ENCODE measurements at places on chromosomes 11 and 22.

DNA sequence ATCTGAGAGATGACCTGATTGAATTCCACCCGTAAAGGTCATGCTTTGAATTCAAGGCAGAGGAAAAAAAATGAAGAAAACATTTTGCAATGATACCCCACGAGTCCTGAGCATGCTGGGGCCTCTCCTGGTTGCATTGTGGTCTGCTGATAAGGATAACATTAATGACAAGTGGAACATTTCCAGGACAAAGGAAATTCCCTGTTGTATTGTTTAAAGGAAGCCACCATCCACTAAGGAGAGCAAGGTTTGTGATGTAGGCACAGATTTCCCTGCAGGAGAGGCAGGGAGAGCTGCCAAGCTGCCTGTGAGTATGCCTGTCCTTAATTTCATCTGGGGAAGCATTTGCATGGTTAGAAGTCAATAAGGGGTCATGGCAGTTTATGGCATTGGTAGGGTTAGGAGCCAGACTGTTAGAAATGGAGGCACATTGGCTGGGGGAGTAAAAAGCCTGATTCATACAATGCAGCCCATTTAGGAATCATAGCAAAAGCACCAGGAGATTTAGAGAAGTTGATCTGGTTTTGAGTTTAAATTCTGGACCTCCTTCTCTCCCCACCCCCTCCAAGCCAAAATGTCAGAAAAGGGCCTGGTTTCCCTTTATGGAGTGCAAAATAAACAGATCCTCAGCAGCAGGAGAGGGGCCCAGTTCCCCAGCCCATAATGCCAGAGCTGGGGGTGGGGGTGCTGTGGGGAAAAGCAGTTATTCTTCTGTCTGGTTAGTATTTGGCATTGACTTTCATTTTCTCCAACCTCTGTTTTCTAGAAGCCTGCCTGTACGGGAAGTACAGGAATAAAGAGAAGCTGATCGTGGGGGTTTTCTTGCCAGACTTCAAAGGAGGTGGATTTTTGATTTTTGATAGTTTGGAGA lies 22.1 kb downstream of the FLI1 start:
- DNase-seq, result no peak

DNA sequence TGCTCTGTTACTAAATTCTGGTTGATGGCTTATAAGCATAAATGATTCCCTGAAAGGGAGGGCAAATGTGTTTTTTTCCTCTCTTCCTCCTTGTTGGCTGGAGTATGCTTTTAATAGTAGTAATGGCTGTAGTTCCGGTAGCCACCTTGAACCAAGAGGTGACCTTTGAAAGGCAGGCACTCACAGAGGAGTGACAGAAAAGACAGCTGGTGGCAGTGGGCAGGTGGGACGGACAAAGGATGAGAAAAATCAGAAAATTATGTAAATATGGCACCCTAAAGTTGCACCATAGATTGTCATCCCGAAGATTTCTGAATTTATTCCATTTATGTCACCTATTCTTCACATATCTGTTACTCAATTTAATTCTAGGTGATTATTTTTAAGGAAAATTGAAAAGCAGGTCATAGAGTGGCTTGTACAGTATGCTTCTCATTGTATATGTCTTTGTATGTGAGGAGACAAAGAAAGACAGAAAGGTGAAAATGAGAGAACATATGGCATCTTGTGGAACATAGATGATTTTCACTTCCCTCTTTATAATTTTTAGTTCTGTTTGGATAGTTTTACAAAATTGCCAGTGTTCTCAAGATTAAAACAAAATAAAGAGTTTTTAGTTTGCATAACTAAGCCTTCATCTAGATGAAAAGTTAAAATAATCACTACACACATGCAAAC lies 17.0 kb downstream of the CASP12 start:
- no peak for DNase-seq

DNA sequence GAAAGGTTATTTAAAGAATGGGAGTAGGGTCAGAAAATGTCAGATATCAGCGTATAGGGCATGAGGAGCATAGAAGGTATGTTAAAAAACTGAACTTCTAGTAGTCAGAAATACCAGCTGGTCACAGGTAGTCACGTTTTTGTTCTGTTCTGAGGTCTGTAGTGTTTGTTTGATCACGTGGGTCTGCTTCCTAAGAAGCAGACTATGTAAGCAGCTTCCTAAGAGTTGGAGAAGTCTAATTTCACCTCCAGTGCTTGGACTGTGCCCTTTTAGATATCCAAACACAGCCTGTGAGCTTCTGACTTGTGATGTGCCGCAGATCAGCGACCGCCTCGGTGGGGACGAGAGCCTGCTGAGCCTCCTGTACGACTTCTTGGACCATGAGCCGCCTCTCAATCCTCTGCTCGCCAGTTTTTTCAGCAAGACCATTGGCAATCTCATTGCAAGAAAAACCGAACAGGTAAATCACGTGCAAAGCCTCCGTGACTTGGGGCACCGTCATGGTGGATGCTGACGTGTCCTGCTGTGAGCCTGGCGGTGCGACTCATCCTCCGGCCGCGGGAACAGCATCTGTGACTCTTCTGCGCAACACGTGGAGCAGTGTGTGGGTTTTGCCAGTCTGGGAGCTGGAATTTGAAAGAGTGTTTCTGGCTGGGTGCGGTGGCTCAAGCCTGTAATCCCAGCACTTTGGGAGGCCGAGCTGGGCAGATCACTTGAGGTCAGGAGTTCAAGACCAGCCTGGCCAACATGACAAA lies 63.5 kb downstream of the PPP6R2 start:
- no peak for DNase-seq

DNA sequence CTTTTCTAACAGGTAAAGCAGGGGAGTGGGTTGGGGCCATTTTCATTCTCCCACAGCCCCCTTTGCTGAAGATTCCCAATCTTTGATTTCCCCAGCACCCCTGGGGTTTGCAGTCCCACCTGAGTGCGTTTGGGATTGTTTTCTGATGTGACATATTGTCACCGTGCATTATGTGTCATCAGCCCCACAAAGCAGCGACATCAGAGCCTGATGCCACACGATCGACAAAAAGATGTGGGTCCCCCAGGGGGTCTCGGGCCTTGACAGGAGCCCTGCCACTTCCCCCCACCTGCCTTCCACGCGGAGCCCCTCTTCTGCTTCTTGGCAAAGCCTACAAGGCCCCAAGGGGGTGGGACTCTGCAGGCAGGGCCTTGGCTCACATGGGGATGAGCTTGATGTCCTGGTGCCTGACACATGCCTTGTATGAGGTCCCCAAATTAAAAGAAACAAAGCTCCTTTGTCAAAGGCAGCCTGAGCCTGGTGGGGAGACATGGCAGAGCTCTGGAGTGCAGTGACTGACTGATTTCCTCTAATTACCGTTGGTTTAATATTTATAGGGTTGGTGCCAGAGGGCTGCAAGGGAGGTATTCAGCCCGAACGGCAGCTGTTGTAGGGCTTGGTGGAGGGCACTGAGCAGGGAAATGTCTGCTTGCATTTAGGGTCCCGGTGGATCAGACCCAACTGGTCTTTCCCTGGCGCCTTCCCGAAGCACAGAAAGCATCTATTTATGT lies 149.2 kb downstream of the MIAT start:
- DNase-seq, result no peak

DNA sequence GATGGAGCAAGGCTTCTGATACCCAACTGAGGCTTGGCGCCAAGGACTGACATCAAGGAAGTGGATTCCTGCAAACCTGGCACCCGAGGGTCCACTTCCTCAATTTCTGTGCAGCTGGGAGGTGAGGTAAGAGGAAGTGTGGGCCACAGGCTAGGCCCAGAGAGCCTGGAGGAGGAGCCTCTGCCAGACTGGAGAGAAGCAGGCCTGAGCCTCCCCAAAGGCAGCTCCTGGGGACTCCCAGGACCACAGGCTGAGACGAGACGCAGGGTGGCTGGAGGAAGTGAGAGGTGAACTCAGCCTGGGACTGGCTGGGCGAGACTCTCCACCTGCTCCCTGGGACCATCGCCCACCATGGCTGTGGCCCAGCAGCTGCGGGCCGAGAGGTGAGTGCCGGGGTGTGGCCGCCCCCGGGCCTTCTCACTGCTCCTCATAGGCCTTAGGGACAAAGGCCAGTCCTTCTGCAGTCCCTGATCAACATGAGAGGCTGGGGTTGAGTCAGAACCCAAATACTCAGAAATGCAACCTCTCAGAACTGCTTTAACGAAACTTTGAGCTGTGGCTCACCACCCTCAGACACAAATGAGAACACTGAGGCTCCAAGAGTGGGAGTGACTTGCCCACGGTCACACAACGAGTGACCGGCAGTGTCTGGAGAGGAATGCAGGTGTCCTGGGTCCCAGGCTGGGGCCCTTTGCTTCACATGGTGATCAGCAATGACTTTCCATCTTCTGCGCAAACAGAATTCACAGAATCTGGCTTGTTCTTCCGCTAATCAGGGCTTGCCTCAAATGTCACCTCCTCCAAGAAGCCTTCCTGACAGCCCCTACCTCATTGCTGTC lies at the start of gene NCF4:
NCF4 (plus strand) TSS at position 186 of the 839 bp plus-strand sequence; CDS start at position 352, 166 bp downstream.
- no peak for DNase-seq

DNA sequence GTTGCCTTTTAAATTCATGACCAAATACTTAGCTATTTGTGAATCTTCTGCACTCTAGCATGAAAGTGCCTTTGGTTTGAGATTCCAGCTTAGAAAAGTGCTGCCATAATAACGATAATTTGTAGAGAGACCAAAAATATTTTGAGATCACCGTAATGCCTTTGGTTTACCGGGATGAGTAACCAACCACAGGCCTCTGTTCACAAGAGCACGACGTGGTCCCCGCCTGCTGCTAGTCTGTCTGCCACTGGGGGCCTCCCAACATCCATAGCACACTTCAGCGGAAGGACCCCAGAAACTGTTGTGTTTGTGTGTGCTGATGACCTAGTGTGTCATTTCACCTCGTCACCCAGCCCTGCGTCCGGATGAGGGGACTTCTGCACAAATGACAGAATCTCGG lies 67.0 kb upstream of the RASSF10 start:
- no peak for DNase-seq

DNA sequence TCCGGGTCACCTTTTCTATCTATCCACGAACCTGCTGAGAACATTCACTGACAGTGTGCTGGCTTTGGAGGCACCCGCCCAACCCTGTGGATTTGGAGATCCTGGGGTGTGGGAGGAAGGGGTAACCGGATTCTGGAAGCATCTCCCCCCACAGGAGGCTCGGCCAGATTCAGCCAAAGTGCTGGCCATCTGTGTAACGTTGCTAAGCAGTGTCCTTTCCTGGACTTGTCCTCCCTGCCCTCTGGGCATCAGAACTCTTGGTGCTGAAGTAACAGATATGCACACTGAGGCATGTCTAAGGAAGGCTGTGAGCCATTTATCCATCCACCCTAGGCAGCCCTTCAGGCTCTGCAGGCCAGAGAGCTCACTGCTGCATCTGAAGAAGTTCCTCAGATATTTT lies 85.7 kb downstream of the SNX19 start:
- DNase-seq, result no peak

GRCh38 chr11:8363921-8364320 lies 100.2 kb upstream of the LMO1 start:
- DNase-seq, result no peak

- DNase-seq, result no peak
These were observed 316.8 kb upstream of the MPPED2 start for GRCh38 chr11:30902929-30903328.

DNA sequence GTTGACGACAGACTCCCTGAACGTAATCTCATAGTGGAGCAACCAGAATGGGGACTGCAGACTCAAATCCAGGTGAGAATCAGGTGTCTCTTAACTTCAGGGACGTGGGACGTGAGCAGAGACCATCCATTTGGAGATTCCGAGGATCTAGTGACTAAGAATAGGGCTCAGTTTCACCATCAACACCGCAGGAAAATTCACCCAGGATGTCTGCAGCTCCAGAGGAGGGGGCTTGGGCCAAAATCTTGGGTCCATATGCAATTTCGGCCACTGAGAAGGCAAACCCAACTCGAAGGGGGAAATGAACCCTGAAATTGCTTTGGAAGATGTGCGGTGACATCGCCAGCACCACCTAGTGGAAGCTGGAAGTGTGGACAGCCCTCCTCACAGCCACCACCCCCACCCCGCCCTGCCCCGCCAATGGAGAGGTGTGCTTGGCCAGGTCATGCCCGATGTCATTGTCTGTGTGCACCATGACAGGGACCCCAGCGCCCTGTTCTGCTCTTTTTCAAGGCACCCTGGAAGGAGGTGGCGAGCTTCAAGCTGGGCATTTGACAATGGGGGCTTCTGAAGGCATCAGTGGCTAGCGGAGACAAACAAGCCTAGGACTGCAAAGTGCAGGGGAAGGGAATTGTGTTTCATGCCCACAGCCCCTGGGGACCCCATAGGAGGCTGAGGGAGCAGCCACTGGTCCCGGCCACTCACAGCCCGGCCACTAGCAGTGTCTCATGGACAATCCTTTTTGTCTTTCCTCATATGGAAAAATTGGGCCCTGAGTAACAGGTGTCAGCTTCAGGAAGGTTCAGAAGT lies 24.8 kb downstream of the APOL1 start:
- peak; percentile 23 for DNase-seq

DNA sequence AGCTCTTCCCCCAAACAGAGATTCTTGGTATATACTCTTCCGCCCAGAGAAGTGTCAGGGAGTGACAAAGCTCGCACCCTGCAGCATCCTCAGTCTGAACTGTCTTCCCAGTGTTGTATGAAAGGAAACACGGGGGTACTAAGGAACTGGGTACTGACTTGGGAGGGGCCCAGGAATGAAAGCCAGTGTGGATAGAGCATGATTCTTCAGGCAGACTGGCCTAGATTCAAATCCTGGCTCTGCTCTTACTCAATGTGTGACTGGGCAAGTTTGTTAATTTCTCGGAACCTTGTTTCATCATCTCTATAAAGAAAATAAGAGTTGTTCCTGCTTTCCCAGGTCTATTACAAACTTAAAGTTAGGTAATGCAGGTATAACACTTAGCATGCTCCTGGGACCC lies 266.0 kb upstream of the NARS2 start:
- no peak for DNase-seq

DNA sequence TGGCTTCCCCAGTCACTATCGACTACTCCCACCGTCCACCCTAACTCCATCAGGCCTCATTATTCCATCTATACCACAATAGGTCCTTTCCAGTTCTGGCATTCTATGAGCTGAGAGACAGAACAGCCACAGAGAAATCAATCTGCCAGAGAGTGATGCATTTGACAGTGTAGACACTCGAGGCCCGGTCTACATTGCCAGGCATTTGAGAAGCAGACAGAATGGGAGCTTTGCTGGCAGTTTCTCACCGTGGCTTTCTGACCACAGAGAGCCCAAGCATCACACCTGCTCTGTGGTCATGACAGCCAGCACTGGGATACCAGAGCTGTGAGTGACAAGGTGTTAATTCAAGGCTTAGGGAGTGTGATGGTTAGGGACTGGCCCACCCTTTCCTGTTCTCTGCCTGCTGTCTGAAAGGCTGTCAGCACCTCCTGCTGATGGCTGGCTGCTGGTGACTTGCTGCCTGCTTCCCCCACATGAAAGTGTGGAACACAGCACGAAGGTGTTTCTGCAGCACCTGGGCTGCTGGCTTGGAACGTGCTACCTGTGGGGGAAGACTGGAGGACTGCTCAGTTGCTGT lies 137.8 kb downstream of the KIRREL3 start:
- DNase-seq, result no peak

Measured in hypothalamus (tissue), 51 donors.